HEK293T (cell line): ENCODE measurements at places on chromosomes 3 and 15.

GRCh38 chr3:148175214-148175613, 522.5 kb upstream of the AGTR1 start:
- no peak for DNase-seq

- DNase-seq, result no peak
These were observed 50.3 kb downstream of the SERPINI1 start for GRCh38 chr3:167785790-167786189.

DNA sequence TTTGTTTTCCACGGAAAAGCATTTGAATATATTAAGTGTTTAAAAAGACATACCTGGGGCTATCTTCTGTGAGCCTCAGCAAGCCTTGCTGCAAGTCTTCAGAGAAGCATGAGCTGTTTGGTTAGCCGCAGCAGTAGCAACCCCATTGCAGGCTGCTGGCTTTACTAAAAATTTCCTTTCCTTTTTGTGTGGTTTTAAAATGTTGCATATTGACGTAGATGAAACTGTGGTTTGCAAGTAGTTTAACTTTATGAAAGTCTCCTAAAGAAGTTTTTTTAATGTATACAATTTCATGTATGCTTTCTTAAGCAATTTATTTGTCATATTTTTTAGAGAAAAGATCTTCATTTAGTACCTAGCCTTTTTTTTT, at the start of gene GPR171:
Gene GPR171 (minus strand): TSS at position 166 of the 370 bp plus-strand sequence. CDS start 3,830 bp downstream, outside the sequence.
- no peak for DNase-seq

- no peak for DNase-seq
These were observed 6.5 kb upstream of the COL7A1 start for GRCh38 chr3:48601622-48601994.

GRCh38 chr3:10395671-10396070, 74.8 kb upstream of the SEC13 start:
- no peak for DNase-seq

GRCh38 chr15:78244101-78244500, 9.7 kb upstream of the ACSBG1 start:
- no peak for DNase-seq

- no peak for DNase-seq
These were observed 24.6 kb upstream of the LCTL start for GRCh38 chr15:66590435-66590834.

GRCh38 chr3:145739926-145740325, 421.1 kb downstream of the PLOD2 start:
- DNase-seq, result no peak

DNA sequence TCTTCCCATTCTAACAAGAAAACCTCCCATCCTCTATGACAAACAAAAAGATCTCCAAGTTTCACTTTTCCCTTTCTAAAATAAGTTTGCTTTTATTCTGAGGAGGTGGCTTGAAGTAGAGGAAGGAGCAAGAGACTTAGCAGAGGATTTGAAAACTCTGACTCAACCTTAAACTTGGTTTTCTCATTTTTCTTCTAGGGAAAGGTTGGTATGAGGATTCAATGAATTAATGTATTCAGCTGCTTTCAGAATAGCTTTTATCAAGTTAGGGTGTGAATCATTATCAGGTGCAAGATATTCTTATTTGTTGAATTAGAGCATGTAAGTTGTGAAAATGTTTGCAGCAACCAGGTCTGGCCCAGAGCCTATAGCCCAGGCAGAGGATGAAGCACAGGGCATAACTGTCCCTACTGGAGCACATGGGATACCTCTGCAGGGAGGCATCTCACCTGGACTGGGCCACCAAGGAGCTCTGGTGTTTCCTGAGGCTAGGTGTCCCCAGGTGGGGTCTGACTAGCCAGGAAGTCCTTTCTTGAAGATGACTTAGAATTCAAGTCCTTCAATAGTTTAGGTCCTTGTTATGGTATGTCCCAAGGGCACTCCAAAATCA, 42.3 kb downstream of the SATB1 start:
- no peak for DNase-seq

DNA sequence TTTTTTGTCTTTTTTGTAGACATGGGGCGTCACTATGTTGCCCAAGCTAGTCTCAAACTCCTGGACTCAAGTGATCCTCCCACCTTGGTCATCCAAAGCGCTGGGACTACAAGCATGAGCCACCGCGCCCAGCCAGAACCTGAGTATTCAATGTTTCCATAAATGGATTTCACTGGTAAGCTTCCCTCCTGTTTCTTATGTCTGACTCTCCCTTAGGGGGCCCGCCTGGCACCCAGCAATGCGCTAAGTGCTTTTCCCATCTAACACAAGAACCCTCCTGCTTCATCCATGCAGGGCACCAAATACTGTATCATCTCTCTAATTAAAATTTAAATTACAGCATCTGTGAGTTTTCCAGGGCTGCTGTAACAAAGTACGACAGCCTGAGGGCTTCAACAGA, 44.9 kb downstream of the KLF15 start:
- no peak for DNase-seq

- DNase-seq, result no peak
These were observed 181.0 kb downstream of the THSD4 start for GRCh38 chr15:71296315-71296679.

DNA sequence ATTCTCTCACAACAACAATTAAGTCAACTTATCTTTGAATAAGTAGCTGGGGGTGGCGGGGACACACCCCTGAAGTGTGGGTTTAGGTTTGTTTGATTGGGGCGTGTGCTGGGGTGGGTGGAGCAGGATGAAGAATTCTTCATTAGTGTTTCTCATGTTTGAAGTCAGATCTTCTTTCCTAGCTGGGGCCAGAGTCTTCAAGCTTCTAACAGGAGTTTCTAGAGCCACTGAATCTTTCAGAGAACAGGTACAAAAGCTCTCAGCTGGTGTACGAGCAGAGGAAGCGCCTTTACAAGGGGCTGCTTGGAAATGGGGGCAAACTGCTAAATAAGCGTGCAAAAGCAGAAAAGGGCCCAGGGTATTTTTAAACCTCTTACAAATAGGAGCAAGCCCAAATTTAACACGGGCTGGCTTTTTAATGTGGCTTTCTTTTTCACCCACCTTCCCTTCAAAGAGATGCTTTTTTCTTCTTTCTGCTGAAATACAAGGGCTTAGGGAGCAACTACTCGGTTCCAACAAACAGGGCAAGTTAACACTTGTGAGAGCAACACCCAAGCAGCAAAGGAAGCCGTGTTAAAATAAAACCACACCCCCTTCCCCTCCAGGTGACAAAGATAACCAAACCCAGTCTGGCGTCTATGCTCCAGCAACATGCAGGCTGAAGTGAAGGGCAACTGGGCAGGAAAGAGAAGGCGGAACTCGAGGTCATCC, 86.9 kb upstream of the RASGRP1 start:
- no peak for DNase-seq

DNA sequence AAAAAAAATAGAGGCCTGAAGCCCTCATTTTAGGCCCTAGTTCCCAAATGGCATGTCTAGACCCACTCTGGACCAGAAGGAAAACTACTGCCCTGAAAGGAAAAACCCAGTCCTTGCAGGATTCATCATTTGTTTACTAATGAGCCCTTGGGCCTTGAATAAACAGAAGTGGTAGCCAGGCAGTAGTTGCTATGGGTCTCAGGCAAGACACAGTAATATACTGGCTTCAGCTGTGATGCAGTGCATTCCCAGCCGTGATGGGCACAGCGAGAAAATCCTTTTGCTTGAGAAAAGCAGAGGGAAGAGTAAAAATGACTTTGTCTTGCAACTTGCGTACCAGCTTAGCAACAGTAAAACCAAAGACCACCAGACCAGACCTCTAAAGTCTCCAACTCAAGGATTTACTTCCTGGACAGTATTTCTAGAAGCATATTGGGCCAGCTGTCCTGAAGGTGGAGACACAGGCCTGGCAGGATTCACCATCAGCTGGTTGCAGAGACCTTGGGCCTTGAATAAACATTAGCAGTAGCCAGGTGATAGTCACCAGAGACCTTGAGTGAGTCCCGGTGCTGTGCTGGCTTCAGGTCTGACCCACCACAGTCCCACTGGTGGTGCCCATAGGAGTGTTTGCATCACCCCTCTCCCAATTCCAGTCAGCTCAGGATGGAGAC, 208.3 kb upstream of the SLITRK3 start:
- DNase-seq, result no peak

DNA sequence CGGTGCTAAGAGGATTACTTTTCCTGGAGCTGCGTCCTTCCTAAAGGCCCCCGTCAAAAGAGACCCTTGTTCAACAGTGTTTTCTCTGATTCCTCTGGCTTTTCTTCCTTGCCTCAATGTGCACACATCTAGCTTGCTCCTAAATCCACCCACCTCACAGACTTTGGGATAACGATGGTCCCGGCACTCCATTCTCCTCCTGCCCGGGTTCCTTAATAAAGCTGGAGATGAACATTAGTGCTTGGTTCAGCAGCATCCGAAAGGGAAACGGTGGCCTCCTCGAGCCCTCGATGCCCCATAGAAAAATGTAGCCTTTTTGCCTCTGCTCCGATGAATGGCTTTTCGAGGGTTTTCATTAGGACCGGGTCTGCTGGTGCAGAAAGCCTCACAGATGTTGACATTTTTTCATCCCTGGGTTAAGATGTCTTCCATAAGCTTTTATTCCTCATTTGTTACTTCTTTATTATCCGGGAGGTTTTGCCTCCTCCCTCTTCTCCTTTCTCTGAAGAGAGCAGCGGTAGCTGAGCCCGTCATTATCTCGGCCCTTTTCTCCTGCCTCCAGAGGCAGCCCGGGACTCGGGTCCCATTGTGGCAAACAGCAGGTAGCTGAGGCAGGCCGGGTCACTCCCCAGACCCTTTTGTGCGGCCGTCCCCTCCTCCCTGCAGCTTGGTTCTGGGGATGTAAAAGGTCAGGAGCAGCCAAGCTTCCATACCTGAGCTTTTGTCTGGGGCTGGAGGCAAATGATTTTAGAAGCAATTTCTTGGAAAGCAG, 64.6 kb downstream of the CPN2 start:
- no peak for DNase-seq

DNA sequence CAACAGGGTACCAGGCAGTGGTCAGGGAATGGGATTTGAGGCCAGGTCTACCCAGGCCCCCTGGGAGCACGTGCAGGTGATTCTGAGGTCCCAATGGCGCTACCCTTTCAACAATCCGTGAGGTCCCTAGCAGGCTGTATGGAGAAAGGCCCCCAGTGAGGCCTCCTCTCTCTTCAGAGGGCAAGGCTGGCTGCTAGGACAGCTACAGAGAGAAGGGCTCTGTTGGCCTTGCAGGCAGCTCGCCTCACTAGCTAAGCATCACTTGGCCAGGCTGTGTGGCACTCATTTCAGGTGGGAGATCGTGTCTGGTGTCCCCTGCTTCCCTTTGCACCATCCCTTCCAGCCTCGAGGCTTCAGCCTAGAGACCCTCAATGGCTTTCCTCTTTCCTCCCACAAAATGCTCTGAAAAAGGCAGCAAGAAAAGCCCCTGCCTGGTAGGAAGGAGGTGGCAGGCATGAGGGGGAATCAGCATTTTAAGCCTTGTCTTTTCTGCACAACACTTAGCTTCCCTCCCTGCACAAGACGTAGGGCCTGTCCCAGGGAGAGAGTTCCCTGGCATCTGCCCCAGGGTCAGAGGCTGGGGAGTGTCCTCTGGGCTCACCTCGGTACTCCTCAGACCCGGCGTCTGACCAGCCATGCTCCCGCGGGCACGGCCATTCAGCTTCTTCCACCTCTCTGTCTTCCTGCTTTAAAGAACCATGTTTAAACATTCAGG, 111.8 kb downstream of the ASB7 start:
- DNase-seq, result no peak

- peak; percentile 47 for DNase-seq
These were observed 62.2 kb upstream of the CTSH start for GRCh38 chr15:79007066-79007465.

DNA sequence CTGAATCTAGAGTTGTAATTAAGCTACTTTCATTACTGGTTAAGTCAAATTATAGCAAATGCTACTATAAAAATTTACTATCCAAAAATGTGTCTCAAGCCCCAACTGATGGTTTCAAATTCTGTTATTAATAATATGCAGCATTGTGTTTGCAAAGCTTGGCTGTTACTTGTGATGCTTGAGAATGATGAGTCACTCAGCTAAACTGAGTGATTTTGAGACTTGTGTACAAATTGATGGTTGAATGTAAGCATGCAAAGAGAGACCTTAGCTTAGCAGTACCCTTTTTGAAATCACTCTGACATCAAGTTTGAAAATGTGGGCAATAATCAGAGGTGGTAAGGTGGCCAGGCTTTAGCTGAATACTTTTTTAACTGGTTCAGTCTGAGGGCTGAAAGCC, 27.6 kb downstream of the OPA1 start:
- no peak for DNase-seq

DNA sequence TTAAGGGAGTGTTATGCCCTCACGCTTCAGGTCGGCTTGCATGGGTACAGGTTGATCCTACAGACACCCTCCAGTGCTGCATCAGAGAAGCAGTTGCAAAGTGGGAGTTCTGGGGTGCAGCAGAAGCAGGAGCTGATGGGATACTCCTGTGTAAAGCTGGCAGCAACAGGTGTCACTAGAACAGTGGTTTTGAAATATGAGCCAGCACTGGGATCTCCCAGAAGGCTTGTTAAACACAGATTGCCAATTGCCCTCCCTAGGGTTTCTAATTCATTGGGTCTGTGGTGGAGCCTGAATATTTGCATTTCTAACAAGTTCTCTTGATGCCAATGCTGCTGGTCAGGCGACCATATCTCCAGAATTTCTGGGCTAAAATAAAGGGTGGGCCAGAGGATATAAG, 350.4 kb downstream of the CLSTN2 start:
- no peak for DNase-seq

DNA sequence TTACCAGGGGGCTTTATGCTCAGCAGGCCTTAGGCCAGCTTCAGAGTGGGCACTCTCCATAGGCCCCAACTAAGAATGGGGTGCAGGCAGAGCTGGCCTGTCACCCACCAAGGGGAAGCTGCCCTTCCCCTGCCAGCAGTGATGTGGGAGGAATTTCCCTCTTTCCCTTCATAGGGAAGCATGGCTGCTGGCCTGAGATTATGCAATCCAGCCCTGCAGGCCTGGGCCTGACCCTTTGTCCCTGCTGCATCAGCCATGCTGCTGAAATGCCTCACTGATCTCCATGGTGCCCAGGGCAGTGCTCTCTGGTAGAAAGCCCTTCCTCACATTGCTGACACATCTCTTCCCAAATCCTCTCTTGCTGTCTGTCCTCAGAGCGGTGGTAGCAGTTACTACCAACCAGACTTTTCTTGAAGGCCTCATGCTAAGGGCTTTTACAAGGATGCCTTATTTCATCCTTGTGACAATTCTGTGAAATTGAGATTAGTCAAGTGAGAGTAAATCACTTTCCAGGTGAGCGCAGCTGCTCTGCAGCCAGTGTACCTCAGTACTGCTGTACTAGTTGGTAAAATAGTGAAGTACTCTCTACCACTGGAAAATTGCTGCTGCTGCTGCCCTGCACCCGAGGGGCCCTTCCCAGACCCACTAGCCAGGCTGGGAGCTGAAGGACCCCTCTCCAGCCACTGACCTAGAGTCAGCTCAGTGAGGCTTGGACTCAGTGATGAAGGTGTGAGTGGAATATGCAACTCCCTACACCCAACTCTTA, 33.8 kb downstream of the MRAS start:
- DNase-seq, result no peak

GRCh38 chr3:10251006-10251405, 2.7 kb downstream of the TATDN2 start:
- no peak for DNase-seq

- no peak for DNase-seq
These were observed 483.6 kb downstream of the GBE1 start for GRCh38 chr3:81277853-81278252.
